HS-5 (cell line): ENCODE measurements at places on chromosomes 5 and 9.

GRCh38 chr5:13865312-13865711 is 79.2 kb downstream of the DNAH5 start:
- no peak for DNase-seq

GRCh38 chr9:137581361-137582285 is 2.9 kb upstream of the DPH7 start:
- no peak for DNase-seq

DNA sequence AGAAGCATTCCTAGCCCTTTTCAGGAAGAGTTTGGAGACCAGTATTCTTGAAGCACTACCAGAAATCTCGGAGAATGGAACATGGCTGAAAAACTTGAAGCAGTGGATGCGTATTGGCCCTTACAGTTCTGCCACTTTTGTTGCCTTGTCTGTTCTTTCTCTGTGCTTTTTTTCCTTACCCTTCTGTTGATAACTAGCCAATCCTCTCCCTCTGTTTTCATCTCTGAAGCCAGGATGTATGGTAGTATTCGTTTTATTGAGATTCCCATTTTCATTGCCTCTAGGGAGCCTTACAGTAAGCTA is 564 bp upstream of the CCNH start:
- no peak for DNase-seq

GRCh38 chr5:40991168-40991980 is 79.8 kb downstream of the MROH2B start:
- DNase-seq: peak; percentile 25

- peak; percentile 22 for DNase-seq
These were observed 11.8 kb upstream of the IFNW1 start for GRCh38 chr9:21153336-21154017.

DNA sequence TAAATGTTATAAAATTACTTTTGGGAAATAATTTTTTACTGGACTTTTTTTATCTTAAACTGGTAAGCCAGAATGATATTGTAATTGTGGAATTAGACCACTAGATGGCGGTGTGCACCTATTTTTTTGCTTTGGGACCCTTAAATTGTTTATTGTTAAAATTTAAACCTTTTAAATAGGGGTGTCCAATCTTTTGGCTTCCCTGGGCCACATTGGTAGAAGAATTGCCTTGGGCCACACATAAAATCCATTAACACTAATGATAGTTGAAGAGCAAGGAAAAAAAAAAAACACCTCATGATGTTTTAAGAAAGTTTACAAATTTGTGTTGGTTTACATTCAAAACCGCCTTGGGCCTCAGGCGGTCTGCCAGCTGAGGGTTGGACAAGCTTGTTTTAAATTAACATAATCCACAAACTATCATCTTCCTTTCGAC is 28.4 kb upstream of the GADD45G start:
- DNase-seq: peak; percentile 11

GRCh38 chr9:133352635-133353340 is 3.5 kb downstream of the SURF1 start:
- no peak for DNase-seq
